ENCODE measurements at places on chromosomes 2 and 18.
A peak's percentile ranks its signal among the peaks of the same experiment; 100 is the strongest.

- DNase-seq = no peak
Observed at GRCh38 chr2:11257078-11257477, 87.4 kb downstream of the ROCK2 start.

- peak; percentile 8 for DNase-seq
Observed at GRCh38 chr2:26576565-26577441, 64.4 kb downstream of the CIB4 start.

DNA sequence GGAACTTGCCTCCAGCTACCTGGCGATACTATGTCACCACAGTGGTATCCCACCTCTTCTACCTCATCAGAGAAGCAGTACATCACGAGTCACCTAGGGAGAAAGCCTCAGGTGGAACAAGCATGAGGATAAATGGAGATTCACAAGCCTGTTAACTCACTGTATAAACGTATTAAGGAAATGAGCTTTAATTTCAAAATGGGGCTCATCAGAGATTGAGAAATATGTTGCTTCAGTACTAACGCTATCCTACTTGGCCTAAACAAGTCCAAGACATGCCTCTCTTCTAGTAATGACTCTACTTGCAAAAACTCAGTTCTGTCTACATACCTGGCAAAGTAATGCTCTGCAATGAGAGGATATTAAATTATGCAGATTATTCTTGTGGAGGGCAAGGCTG is 4.3 kb downstream of the SLC39A6 start:
- DNase-seq = no peak

GRCh38 chr2:164756773-164757172 is 84.8 kb downstream of the COBLL1 start:
- DNase-seq = no peak

- no peak for DNase-seq
Observed at GRCh38 chr2:26454561-26455001, 23.3 kb downstream of the OTOF start.

GRCh38 chr2:86011449-86011941 is 94.2 kb downstream of the POLR1A start:
- no peak for DNase-seq

GRCh38 chr2:31397094-31397493 is 17.4 kb downstream of the XDH start:
- no peak for DNase-seq

DNA sequence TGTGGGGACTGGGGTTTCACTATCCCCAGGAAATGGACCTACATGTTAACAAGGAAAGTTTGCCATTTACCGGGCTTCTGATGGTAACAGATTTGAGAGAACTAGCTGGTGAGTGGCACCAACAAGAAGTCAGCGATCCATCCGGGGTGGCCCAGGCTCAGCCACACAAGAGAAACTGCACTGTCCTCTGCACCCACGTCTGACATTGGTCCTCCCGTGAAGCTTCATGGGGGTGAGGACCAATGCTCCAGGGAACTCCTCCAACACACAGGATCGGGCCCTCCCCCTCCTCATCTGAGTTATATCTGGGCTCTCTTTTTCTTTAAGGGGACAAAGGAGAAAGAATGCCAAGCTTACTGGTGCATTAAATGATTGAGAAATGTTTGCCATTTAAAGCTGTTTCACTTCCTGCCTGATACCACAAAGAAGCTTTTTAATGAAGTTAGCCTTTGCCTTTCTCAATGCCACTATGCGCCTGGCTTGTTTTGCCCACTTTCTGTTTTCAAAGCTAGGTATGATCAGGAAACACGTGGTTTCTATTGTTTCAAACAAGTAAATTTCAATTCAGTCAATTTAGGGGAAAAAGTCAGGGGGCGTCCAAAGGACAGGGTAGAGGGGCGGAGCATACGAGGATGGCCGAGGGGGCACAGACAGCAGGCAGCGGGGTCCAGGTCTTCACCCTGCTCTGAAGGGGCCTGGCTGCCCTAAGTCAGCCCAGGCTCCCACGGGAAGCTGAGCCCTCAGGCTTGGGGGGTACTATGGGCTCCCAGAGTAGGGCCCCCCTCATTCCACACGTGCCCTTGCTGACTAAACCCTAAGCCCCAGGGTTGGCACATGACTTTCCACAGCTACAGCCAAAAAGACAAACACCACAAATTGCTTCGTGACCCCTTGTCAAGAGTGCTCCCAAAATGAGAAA is 204.0 kb upstream of the ID2 start:
- peak; percentile 6 for DNase-seq

GRCh38 chr2:137151731-137152130 is 386.4 kb downstream of the THSD7B start:
- DNase-seq = no peak

DNA sequence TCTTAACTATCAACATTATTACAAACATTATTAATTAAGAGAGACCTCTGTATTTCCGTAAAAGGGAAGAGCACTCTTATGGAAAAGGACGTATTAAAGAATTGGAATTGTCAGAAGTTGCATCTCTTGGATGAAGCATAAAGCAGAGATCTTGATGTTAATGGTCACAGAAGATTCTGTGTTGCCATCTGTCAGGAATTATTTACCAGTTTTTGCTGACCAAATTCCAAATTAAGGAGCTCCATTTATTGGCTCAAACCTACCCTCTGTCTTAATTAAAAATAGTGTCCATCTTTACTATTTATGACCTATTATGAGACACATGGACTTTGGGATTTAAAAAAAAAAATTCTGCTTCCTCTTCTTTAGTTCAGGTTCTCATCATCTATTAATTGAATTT is 232.1 kb downstream of the ARHGAP15 start:
- DNase-seq = no peak

DNA sequence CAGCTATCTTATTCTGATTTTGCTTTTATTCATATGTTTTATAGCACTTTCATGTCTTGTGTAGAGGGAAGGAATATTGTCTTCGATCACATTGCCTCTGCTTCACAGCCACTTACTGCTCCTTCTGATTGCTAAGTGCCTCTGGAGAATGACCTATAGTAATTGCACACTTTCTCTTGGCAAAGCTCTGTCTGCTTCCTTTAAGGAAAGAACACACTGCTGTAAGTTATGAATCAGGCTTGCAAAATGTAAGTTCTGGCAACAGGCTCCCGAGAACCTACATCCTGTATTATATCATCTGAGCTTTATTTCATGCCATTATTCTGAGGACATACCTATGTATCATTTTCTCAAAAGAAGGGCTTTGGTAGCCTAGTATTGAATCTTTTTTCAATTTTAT is 170.7 kb downstream of the ZNF804A start:
- DNase-seq = no peak

- DNase-seq = no peak
Observed at GRCh38 chr2:24870891-24871705, 48.9 kb downstream of the ADCY3 start.

GRCh38 chr2:222627764-222628163 is 28.1 kb downstream of the FARSB start:
- no peak for DNase-seq

DNA sequence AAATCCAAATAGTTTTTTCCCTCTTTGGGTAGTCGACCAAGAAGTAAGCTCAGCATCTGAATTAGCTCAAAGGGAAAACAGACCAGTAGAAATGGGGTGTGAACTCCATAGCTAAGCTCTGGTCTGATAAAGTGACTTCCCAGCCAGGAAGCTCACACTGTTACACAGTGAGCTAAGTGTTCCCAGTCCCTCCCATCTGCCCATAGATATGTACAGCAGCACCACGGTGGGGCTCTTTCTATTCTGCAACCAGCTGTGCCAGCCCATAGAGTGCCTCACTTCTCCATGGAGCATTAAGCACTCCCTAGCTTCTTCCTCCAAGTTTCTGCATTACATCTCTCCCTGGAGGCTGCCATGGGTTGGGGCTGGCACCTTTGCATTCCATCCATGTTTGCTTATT is 27.6 kb upstream of the NEMP2 start:
- DNase-seq = no peak

DNA sequence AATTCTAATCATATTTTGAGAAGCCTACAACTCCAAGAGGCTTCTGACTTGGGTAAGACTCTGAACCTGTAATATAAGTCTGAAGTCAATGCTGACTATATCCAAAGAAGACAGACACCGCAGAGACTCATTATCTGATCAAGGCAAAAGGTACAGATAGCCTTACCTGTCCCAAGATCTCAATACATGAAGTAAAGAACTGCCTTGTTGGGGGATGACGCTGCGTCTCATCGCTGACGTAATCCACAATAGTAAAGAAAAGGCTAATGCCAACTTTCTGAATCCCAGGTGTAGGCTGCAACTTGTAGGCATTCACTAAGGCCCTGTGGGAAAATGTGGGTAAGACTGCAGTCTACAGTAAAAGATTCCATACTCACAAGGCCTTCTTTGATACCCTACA is 62.1 kb downstream of the SIGLEC15 start:
- no peak for DNase-seq

DNA sequence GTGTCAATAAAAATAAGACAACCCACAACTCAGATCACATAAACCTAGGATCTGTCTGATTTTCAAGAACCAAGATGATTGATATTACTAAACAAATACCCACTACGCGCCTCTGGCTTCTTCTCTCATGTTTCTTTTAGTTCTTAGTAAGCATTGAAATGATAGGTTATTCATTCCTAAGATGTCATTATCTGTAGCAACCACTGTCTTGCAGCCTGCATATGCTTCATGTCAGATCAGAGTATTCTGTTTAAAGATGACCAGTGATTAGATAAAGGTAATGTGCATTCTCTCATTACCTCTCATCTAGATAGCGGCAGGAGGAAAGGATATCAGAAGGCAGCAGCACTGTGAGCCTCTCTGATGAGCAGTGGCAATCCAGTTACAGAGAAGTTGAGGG is 112.9 kb downstream of the SLC8A1 start:
- DNase-seq = no peak

GRCh38 chr2:220106065-220106464 is 478.6 kb downstream of the SLC4A3 start:
- DNase-seq = no peak

DNA sequence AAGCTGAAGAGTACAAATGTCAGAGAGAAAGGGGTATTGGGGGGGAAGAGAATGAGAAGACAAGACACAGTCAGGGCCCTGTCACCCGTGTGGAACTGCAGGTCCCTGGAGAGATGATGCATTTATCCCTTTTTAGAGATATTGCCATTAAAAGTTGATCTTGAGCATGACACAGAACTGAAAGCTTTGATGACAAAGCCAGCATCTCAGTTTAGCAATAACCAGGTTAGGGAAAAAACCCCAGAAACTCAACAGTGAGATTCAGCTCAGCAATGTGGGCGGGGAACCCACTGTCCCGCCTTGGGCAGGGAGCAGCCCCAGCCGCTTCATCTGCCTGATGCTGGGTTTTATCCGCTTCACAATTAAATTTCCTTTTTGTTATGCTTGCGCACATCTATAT is 181.1 kb downstream of the NEDD4L start:
- DNase-seq = no peak

DNA sequence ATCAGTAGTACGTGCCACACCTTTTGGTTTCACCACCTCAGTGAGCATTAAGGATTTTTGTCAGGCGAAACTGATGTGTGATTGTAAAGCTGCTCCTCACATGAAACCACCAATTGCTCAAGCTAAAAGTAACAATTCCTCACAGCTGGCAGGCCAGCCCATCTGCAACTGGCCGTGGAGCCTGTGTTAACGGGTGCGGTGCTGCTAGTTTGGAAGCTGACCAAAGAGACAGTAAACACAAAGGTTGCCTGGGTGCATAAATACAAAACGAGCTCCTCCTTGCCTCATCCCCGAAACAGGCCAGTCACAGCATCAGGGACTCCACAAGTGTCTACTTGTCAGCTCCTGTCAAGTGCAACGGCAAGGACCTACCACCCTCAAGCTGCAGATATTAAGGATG is 32.0 kb downstream of the LGALSL start:
- peak; percentile 86 for DNase-seq

GRCh38 chr18:49812286-49813068 is 856 bp downstream of the ACAA2 start:
- peak; percentile 73 for DNase-seq
